ENCODE measurements at places on chromosomes 5 and 9.

- no peak for DNase-seq
These were observed 7.5 kb downstream of the TNFAIP8 start for GRCh38 chr5:119363271-119363670.

- DNase-seq: no peak
These were observed 32.1 kb upstream of the SARDH start for GRCh38 chr9:133770076-133770777.

DNA sequence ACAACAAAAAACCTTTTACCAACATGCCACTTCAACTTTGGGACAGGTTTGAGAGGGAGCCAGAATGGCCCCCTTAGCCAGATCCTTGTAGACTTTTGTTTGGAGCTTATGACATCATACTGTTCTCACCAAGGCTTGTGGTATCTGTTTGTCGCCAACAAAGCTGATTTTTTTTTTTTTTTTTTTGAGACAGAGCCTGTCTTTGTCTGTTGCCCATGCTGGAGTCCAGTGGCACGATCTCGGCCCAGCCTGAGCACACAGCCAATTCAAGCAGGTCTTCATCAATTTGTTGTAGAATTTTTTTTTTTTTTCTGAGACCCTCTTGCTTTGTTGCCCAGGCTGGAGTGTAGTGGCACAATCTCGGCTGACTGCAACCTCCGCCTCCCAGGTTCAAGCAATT, 26.4 kb upstream of the NTNG2 start:
- DNase-seq: no peak

DNA sequence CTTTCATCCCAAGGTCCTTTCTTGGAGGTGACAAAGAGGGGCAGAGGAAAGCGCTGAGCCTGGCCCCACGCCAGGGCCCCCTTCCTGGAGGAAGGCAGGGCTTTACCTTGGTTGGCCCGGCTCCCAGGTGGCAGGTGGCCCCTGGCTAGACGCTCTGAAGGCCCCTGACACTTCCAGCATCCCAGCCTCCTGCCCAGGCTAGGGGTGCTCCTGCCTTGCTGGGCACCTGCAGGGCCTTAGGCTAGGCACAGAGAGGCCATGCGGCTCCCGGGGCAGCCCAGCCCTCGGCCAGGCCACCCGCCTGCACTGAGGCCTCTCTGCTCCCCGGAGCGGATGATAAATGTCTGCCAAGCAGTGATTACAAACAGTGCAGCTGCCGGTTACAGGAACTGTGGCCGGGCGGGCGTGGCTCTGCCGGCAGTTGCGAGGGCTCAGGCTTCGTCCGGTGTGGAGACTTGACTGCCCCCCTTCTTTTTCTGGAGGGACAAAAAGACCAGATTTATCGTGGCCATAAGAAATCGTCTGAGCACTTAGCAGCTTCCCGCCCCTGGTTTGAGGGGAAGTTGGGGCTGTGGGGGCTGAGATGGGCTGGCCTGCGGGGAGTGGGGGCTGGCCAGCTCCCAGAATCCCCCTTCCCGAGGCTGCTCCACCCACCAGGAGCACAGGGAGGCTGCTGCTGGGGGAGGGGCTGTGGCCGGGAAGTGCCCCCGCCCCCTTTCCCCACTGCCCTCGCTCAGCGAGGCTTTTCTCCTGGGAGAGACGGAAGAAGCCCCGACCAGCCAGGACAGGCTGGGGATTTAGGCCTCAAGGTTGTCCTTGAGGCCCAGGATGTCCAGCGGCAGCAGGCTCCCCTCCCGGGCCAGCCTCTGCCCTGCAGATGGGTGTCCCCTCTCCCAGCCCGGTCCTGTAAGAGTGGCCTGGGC, 31.6 kb upstream of the UBAC1 start:
- DNase-seq: peak; percentile 83

GRCh38 chr5:163408311-163408923, 29.0 kb upstream of the CCNG1 start:
- peak; percentile 73 for DNase-seq
